ENCODE measurements at places on chromosomes 7 and 10.

- no peak for DNase-seq
Observed at GRCh38 chr7:141409801-141410329, 141.3 kb upstream of the AGK start.

GRCh38 chr7:27157702-27158431, 1.4 kb upstream of the HOXA7 start:
- no peak for DNase-seq

- no peak for DNase-seq
Observed at GRCh38 chr7:102811942-102812678, 63.3 kb downstream of the FAM185A start.

- no peak for DNase-seq
Observed at GRCh38 chr10:13681095-13681494, 94.3 kb downstream of the PRPF18 start.

- no peak for DNase-seq
Observed at GRCh38 chr7:147089051-147089461, 972.5 kb downstream of the CNTNAP2 start.

GRCh38 chr10:18278181-18278580, 138.0 kb downstream of the CACNB2 start:
- DNase-seq = no peak

DNA sequence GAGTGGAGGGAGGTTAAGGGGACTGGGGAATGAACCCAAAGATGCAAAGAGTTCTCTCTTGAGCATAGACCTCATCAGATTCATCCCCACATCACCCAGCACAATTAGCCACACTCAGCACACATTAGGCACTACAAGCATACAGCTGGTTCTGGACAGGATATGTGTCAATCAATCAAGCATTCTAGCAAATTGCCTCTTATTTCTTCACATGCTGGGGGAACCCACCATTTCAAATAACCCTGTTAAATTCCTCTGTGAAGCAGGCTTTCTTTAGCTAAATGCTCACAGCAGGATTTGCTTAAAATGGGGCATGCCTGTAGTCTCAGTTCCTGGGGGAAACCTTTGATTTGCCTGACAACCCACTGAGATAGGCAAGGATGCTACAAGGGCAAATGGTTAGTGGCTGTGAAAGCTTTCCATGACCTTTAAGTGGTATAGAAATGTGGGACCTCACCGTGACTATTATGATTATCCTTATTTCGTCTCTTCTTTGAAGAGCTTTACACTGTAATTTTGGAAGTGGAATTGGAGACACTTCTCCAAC, 193.4 kb upstream of the ZMIZ1 start:
- DNase-seq = no peak

DNA sequence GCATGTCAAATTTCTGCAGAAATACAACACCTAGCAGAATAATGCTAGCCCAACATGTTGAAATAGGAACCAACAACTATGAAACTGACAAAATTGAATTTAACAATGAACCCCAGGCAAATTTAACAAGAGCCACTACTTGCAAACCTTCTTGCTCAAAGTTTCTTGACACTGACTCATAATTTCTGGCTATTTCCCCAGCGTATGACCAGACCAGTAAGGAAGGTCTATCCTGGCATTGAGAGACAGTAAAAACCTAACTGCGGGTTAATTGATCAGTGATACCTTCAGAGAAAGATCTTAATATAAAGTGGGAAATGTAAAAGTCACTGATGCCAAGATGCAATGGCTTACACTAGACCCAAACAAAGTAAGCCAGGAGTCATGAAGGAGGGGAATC, 510.1 kb downstream of the ARL4A start:
- DNase-seq = no peak

DNA sequence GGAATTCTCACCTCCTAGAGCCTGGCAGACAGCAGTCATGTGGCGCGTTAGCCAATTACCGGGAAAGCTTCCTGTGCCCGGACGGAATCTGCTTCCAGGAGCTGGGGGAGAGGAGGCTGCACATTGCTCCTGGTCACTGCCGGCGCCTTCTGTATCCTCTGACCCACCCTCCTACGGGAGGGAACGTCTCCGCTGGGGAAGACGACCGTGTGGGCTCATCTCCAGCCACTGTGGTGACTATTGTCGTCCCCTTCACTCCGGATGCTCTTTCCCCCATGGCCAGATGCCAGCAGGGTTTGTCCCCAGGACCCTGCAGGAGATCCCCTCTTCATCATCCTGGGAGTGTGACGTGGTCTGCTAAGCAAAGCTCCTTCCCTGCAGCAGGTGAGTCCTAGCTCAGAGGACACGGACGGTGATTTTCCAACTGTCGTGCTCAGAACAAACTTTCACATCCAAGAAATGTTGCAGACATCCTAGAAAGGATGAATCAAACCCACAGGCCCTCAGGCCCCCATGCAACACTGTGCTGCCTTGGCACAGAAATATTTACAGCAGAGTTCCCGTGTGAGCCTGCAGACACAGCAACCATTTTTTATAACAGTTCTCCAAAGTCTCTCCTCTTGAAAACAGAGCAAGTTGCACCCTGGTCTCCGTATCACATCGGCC, 29.6 kb upstream of the FAM20C start:
- DNase-seq = no peak

DNA sequence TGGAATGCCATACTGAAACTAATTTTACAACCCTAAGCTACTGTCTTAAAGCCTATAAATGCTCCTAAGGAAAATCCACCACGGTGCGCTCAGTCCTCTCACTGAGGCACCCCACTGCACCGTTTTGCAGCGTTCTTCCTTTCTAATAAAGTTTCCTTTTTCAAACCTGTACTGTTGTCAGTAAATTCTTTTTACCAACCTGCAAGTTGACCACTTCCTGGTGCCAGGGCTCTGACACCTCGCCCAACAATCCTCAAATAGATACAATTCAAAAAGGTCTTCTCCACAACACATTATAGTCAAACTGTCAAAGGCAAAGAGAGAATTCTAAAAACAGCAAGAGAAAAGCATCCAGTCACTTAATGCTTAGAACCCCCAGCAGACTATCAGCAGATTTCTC, 42.8 kb downstream of the HERPUD2 start:
- no peak for DNase-seq

DNA sequence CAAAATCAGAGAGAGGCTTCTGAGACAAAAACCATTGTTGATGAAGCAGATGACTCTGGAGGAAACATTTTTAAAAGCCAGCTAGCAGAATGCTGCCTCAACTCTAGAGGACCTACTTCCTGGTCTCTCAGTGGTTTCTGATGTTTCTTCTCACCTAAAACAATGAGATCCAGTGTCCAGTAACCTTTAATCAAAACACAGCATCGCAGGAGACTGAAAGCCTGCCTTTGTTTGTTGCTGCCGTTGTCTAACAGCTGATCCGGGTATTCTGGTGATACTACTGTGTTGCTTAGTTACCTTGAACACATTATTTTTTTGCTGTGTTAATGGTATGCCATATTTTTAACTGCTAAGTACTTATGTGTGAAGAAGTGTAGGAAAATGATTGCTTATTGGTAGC, 70.9 kb downstream of the WIPF3 start:
- no peak for DNase-seq

DNA sequence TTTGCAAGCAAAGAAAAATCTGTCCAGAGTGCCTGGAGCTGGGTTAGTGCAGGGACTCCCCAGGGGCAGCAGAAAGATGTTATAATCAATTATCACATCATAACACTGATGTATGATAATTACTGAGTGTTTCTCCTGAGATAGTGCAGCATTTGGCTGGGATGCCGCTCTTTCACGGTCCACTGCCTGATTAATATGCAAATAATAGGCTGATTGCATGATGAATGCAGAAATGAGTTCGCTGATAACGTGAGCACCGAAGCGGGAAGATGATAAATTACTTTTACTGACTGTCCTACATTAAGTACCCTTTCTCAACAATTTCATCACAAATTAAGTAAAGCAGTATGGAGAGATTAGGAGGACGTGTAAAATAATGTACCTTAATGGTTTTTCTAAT, 71.4 kb upstream of the SH2B2 start:
- DNase-seq = no peak

- DNase-seq = no peak
Observed at GRCh38 chr7:37289367-37289766, 159.3 kb downstream of the ELMO1 start.

GRCh38 chr7:80923211-80923612, 4.4 kb upstream of the SEMA3C start:
- no peak for DNase-seq

DNA sequence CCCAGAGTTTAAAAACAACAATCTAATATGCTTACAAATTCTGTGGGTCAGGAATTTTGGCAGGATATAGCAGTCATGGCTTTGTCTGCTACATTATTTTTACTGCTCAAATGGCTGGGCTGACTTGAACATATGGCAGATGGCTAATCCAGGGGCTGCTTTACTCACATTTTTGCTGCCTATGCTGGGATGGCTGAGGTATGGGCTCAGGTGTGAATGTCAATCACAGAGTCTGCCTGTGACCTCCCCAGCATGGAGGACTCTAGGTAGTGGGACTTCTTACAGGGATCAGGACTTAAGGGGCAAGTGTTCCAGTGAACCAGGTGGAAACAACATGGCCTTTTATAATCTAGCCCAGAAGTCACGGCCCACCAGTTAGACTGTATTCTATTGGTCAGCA, 4.4 kb upstream of the FKBP9 start:
- no peak for DNase-seq

- no peak for DNase-seq
Observed at GRCh38 chr10:129741978-129742741, 221.9 kb downstream of the EBF3 start.

GRCh38 chr10:130403153-130404075, 267.2 kb downstream of the GLRX3 start:
- DNase-seq = no peak

- no peak for DNase-seq
Observed at GRCh38 chr10:30491916-30492515, 58.0 kb downstream of the MAP3K8 start.

DNA sequence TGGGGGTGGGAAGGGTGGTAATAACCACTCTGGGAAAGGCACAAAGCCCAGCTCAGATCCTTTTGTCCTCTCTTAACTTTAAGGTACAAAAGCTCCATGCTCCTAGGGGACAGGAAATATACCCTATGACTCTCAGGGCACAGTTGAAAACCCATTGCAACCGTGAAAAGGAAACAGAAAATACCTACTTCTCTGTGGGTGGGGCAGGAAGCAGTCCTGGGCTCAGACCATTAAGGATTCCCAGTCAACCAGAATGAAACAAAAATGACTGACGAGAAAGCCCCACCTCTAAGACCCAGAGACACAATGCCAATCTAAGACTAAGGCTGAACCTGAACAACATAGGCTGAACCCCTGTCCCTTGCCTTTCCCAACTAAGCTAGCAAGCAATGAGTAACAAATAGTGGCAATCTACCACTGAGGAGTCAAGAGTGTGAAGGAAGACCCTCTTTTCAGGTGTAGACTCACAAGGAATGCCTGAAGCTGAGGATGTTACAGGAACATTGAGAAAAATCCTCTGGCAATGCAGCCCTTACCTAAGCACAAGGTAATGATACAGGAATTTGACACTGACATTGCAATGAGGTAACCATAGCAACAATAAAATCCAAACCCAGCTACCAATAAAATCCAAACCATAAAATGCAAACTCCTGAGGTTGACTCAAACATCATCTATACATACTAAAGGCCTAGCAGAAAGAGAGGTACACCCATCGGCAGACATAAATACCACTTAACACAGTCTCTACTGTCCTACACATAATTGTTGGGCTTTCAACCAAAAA, 380.1 kb downstream of the HPSE2 start:
- no peak for DNase-seq

DNA sequence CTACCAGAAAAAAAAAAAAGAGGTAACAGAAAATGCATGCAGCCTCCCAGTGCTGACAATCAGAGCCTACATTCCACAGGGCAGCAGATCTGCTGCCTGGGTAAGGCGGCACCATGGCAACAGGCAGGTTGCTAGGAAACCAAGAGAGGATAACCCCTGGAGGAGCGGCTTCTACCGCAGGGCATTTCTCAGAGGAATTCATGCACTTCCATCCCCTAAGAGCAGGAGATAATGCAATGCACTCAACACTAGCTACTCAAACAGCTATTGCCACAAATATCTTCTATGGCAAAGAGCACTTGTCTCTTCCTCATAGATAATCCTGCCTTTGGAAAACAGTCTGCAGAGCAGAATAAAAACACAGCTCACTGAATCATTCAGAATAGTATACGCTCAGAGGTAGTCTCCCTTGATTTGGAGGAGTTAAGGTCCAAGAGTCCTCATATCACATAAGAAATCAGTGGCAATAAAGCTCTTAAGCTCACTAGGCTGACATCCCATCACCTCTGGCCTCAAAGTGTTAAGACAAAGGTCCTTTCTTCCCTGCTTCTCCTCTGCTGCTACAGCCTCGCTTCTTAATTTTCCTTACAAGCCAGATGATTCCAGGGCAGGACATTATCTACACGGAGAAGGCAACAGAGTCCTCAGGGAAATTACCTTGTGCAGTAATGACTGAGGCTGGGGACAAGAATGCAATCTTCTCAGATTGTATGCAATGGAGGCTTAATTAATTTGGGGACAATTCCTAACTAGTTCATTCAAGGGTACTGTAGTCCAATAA, 10.7 kb downstream of the PSAP start:
- DNase-seq = no peak

DNA sequence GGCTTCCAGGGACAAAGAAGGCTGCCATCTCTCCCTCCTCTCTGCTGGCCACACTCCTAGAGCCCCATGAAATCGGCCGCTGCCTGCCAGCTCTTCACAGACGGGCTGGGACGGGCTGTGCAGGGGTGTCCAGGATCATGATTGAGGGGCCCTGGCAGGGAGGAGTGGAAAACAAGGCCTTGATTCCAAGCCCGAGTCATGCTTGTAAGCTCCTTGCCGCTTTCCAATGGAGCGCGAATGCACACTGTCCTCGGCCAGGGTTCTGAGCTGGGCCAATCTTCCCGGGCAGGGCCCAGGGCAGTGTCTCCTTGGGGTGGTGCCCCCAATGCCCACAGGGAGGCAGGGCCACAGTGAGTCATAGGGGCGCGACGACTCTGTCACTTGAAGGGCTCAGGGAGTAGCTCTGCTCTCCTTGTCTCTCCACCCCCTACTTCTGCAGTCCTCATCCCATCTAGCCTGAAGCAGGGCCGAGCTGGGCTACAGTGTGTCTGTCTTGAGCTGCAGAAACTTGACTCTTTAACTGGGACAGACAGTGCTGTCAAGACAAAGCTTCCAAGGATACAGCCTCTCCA, 186.2 kb upstream of the SVIL start:
- no peak for DNase-seq

DNA sequence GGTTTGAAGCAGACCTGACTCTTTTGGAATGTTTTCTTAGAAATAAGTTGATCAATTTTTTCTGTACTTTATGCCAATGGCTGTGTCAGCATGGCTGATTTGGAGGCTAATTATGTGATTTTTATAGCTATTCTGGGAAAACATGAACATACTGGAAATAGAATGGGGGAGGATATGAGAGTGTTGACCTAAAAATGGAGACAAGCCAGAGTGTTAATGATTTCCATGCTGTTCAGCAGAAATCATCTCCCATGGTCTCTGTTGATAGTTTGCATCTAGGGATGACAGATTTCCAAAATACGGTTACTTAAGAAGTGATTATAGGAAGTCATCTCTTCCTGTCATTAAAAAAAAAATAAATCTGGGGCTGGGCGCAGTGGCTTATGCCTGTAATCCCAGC, 32.7 kb upstream of the DMTF1 start:
- no peak for DNase-seq
